ENCODE measurements at places on chromosomes 6 and 20. TPM values are rescaled to one million over a fixed set of nuclear protein-coding genes. Genes with fewer than 3 reads are reported as not detected.

GRCh38 chr6:51569594-51569993 lies 517.8 kb downstream of the PKHD1 start:
- DNase-seq, result no peak

GRCh38 chr6:163536770-163537169 lies 122.3 kb downstream of the QKI start:
- DNase-seq, result no peak

DNA sequence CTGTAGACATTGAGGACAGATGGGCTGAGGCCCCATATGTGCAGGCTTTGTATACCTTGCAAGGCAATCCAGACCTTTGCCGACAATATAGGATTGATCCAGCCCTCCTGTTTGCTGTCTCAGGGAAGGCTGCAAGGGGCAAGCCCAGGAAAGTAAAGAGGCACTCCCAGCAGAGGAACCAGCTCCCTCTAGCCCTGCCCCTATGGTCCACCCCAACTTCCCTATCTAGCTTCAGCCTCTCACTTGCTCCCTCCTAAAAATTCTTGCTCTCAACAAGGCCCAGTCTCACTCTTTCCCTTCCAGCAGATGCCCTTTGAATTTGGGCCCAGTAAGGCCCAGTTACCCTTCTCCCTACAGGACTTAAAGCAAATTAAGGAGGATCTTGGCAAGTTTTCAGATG lies 92.6 kb downstream of the JARID2 start:
- no peak for DNase-seq

DNA sequence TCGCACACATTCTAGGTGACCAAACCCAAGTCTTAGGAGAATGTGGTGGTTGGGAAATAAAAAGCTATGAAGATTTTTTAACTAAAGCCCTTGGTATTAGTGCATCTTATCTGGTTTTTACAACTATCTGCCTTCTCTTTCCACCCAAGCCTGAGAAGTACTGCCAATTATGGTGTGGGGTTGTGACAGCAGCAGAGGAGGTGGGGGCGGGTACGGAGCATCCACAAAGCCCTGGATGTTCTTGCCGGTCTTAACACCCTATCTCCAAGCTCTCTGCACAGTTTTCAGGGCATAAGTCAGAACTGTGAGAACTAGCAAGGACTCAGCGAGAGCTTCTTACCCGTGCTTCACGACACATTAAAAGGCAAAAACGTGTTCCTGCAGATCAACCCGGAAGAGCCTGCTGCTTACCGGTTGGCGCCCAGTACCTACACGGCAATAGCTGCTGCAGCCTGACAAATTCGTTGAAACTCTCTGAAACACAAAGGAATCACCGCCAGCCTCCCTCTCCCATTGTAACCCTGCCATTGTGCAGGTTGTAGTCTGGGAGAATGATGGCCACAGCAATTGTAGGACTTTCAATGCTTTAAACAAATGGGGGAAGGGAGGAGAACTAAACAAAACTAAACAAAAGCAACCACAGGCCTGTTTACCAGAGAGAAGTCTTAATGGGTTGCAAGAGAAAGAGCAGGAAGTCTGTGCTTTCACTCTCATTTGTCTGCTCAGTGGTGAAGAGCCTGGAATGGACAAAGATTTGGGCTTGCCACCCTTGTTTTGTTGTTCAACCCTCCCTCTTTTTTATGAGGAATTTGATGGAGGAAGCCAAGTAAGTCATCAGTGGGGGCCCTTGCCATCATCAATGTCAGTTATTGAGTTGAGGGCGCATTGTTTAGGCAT lies 461.0 kb upstream of the JARID2 start:
- no peak for DNase-seq

GRCh38 chr20:41437836-41438235 lies 71.2 kb upstream of the EMILIN3 start:
- DNase-seq, result no peak

DNA sequence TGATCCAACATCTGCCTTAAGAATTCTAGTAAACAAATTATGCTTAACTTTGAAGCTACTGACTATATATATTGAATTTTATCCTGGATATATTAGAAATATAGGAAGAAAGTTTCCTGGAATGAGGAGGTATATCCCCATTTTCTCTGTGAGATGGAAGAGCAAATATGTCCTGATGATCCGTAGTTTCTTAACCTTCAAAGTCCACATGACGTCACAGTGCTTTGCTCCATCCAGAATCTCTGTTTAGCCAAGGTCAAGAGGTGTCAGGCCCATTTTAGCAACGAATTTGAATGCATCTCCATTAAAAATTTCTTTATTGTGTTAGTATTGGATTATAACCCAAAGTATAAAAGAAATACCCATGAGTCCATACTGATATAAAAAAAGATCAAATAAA lies 162.5 kb downstream of the PRL start:
- DNase-seq, result no peak

DNA sequence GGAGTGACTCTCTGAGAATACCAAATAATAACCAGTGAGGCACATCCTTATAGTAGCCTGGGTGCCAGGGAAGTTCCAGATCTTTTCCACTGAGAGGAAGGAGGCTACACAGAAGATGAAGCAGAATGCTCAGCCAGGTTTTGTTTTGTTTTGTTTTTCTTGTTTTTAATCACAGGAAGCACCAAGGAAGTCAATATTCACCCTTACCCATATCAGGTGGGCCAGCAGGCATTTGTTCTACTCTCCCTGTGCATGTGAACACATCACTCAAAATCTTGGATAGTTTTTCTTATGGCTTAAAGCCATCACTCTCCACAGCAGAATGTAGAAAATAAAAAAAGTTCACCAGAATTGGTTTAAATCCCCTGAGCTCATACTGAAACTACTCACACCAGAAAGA lies 10.5 kb downstream of the SLC17A1 start:
- DNase-seq, result no peak

DNA sequence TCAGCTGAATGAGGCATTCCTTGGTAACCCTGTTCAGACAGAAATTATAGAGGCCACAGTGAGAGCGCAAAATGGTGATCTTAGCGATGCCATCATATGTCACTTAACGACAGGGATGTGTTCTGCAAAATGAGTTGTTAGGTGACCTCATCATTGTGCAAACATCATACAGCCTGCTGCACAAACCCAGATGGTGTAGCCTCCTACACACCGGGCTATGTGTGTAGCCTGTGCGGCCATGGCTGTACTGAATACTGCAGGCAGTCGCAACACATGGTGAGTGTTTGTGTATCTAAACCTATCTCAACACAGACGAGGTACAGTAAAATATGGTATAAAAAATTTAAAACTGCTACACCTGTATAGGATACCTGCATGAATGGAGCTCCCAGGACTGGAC lies 234.1 kb upstream of the PMEPA1 start:
- DNase-seq, result no peak

DNA sequence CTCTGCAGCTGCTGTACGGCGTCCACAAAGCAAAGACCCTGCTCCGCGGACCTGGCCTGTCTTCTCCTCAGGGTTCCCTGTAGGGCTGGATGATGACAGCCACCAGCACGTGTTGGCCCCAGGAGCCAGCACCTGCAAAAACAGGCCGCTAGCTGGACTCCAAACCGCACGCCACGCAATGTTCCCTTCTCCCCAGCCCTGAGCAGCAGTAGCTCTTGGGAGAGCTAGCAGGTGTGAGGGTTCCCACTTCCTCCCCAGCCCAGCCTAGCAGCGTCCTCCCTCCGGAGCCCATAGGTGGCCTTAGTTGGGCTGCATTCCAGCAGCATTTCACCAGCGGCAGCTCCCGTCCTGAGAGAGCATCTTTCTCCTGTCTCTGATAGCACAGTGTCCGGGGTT lies 42.3 kb downstream of the DACT2 start:
- DNase-seq, result no peak

GRCh38 chr20:23782366-23782983 lies 31.7 kb upstream of the CST1 start:
- DNase-seq, result no peak

- DNase-seq, result peak; percentile 23
Measured at GRCh38 chr6:70107852-70108629, 194.8 kb downstream of the COL9A1 start.

DNA sequence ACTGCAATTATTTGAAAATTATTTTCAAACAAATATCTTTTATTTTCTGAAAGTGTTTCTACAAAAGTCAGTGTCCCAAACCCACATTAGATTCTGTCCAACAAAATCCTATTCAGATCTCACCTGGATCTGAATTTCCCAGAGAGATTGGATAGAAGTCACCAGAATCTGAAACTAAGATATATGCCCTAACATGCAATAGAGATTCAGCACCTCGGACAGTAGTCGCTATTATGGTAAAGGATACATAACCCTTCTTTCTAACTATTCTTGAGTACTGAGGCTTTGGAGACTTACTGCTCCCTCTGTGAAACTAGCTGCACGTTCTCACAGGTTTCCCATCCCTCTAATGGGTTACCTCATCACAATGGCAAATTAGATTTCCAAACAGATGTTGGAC lies 151.4 kb downstream of the ID4 start:
- no peak for DNase-seq

DNA sequence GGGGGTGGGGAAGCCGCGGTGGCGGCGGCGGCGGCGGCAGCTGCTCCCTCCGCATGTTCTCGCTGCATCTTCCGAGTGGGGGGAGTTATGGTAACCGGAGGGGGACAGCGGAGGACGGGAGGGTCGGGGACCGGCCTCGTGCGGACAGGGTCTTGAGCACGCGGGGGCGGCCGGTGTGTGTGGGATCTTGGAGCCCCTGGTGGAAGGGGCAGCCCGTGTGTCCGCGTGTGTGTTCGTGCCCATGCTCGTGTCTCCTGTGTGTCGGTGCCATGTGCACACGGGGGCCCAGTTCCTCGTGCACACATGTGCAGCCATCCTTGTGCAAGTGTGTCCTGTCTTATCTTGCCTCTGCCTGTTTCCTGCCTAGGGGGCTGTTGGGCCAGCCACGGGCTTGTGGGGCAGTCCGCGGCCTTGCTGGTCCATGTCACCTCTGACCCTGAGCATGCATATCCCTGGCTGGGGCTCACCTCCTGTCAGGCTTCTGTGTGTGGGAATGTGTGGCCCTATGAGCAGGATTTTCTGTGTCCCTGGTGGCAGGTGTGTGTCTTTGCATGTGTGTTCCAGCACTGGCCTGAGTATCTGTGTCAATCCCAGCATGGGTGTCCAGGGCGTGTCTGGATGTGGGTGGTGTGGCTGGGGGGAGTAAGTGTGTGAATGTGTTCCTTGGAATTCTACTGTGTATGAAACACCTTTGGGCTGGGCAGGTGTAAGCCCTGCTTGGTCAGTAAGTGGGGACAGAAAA lies 8.5 kb downstream of the SYNGAP1 start:
- no peak for DNase-seq

GRCh38 chr6:120198033-120198432 lies 848.5 kb upstream of the MAN1A1 start:
- DNase-seq, result no peak

DNA sequence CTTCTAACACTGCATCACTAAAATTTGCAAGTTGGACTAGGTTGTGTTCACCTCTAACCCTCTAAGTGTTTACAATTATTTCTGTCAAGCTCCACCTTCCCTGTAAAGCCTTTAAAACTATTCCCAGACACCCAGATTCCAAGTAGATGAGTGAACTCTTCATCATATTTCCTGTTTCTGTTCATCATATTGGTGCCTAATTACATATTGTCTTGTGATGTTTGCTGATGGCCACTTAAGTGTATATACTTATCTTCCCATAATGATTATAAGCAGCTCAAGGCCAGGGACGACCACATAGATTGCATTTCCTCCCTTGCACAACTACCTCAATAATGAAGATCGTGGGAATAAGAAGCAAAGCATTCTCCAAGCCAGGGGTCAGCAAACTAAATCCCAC lies 16.8 kb downstream of the TNFRSF21 start:
- no peak for DNase-seq

DNA sequence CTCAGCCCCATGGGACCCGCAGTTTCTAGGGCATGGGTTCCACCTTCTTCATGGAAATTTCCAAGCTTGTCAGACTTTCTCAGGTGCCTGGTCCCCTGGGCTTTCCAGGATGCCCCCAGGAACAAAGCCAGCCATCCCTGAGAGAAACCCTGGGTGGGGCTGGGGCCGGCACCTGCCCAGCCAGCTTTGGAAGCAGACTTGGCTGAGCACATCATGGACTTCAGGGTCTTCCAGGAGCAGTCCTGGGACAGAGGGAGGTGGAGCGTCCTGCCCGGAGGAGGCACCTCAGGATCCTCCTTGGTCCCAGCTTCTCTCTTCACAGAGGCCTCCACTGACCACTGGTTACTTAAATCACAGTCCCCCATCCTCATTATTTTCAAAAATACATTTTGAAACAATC lies 13.5 kb downstream of the MYT1 start:
- no peak for DNase-seq

- no peak for DNase-seq
Measured at GRCh38 chr20:10134176-10134575, 84.5 kb upstream of the SNAP25 start.

GRCh38 chr20:31608251-31608945 lies 3.3 kb downstream of the ID1 start:
- peak; percentile 91 for DNase-seq

GRCh38 chr6:22401932-22402331 lies 105.1 kb upstream of the PRL start:
- no peak for DNase-seq

DNA sequence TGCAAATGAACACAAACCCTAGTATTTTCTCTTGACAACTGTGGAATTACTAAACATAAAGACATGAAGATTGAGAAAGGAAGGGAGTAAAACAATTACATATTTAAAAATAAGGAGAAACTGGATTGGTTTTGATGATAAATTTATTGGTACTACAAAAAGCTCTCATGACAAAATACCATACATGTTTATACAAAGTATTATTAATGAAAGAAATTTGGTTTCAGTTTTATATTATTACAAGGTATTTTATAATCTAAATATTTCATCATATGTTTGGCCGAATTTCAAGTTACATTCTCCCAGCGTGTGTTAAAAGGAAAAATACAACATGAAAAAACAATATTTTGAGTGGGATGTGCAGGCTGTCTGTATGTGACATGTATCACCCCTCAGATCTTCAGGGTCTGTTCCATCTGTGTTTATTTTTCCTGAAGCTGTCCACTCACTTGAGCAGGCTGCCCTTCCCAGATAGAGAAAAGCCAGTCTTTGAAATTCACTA lies 568.4 kb downstream of the NKAIN2 start:
- DNase-seq, result no peak

GRCh38 chr20:23099791-23100719 lies 13.9 kb upstream of the CD93 start:
- peak; percentile 71 for DNase-seq

DNA sequence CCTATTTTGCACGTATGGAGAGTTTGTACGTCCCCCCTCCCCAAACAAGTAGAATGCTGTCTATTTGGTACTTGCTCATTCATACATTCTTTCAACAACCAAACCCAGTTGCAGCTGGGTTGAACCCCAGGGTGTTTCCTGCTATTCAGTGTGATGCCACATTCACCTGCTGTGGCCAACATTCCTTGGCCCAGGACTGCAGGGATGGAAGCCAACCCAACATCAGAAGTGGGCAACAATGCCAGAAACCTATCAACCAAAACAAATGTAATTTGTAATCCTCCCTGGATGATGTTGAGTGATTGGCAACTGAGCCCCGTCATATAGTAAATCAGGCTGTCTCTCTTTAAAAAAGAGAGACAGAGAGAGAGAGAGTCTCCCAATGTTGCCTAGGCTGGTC lies 8.9 kb downstream of the NT5E start:
- DNase-seq, result no peak

The TRIM15 gene
- not detected for polyA plus RNA-seq

The SLC22A2 gene
- 0.05 TPM for polyA plus RNA-seq

The LINC00237 gene
- not detected for polyA plus RNA-seq

The PPP1R16B gene
- 8.0 TPM for polyA plus RNA-seq

The ADGRF5 gene
- 16.2 TPM for polyA plus RNA-seq

The C20orf202 gene
- 0.09 TPM for polyA plus RNA-seq

The SIM1 gene
- polyA plus RNA-seq, result not detected

The C6orf89 gene
- 42.2 TPM for polyA plus RNA-seq

The FAM162B gene
- polyA plus RNA-seq, result 16.1 TPM

The TFAP2D gene
- not detected for polyA plus RNA-seq

The FLRT3 gene
- polyA plus RNA-seq, result 5.0 TPM
